T-helper 1 cell (primary cell): ENCODE measurements at places on chromosomes 12 and 14.

- no peak for DNase-seq
Measured at GRCh38 chr12:95380997-95381786, 92.8 kb upstream of the METAP2 start.

DNA sequence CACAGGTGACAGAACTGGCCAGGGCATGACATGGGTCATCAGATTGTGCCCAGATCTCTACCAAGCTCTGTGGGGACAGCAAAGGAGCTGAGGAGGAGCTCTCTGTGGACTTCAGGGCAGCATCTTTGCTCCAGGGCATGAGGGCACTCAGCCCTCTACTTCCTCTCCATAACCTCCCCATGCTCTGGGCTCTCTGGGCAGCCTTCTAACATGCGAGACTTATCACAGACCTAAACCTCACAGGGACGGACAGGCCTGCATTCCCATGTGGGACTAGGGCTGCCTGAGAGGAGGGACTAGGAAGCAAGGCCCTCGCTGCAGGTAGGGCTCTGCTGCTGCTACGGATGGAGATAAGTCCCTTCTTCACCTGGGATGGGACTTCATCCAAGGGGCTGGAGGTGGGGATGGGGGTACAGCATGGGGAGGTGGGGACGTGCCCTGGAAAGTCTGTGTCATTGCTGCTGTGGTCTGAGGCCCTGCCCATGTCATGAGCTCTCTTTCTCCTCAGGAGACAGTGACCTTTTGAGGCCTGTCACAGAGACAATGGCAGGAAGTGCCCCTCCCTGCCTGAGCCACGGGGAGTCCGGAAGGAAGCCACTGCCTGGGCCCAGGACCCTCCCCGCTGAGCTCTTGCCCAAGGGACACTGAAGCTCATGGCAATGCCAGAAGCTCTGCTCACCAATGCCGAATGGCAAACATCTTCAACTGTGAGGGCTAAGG lies 44.1 kb downstream of the PITPNM2 start:
- peak; percentile 21 for DNase-seq

DNA sequence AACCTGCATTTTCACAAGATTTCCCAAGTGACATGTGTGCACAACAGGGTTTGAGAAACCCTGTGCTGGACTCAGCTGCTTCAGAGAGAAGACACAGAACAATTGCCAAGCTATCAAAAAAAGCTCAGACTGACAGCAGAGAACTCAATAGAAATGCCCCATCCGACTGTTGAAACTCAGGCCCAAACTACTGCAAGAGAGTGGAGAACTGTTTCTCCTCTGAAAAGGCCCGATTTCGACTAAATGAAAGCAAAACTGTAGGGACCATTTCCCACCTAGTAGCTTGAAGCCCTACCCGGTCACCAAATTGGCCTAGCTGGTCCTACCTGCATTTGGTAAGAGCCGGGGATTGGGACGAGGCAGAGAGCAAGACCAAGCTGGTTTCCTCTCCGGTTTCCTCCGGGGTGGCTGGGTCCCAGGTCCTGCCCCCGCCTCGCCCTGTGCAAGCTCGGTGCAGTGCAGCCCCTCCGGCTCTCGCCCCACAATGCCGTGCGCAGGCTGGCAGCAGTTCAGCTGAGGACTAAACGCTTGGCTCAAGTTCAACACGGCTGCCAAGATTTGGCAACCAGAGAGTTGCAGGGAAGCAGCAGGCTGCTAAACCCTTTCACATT lies 1180.6 kb downstream of the VRK1 start:
- peak; percentile 60 for DNase-seq

GRCh38 chr12:110825530-110825929 lies 21.3 kb upstream of the CCDC63 start:
- no peak for DNase-seq

- DNase-seq: no peak
Measured at GRCh38 chr12:113422030-113422885, at the start of gene SDSL. TSS of gene SDSL (plus strand) at chr12:113422380. CDS start at chr12:113427983, 5,603 bp downstream.

DNA sequence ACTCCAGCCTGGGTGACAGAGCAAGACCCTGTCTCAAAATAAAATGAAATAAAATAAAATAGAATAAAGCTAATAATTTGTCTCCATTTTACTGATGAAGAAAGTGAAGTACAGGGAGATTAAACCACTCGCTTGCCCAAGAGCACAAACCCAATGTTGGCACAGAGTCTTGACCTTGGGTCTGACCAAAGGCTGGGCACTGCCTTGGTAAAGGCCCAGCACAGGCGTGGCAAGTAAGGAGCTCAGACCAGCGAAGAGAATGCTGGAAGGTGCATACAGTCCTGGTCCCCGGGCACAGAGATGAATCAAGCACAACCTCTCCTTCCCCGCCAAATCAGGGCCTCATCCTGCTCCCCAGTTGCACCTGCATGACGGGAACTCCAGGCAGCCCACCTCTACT lies 26.9 kb downstream of the SCARB1 start:
- DNase-seq: no peak

GRCh38 chr12:57611108-57611826 lies at the start of gene ARHGEF25:
TSS of gene ARHGEF25 (plus strand) at chr12:57611435. CDS start at chr12:57611895, 460 bp downstream.
- DNase-seq: peak; percentile 36

- no peak for DNase-seq
Measured at GRCh38 chr12:21828136-21828775, 53.8 kb upstream of the KCNJ8 start.

GRCh38 chr14:86404425-86404824 lies 874.5 kb downstream of the FLRT2 start:
- no peak for DNase-seq

- no peak for DNase-seq
Measured at GRCh38 chr12:94157181-94157580, 8.8 kb downstream of the PLXNC1 start.

DNA sequence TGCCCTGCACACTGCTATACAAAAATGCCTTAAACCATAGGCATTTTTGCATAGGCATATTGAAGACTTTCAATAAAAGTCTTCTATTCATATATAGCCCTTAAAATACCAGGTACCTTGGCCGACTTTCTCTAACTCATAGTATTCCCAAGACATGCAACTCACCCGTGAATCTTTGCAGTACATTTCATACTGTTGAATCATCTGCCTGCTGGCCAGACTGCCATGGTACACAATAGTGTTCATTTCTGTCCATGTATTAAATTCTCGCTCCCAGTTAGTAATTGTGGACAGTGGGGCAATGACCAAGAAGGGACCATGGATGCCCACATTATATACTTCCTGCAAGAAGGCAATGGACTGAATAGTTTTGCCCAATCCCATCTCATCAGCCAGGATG lies 24.3 kb upstream of the SUPT16H start:
- DNase-seq: no peak

DNA sequence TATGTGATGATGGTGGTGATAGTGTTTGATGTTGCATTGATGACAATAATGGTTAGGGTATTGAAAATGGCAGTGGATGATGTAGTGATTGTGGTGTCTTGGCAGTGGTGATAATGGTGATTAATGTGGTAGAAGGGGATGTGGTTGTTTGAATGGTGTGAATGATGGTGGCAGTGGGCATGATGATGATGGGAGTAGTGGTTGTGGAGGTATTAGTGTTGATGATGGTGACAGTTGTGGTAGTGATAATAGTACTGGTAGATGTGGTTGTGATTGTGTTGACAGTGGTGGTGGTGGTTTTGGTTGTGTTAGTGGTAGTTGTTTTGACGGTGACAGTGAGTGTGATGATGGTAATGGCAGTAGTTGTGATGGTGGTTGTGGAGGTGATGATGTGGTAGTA lies 1049.0 kb downstream of the VRK1 start:
- DNase-seq: no peak

DNA sequence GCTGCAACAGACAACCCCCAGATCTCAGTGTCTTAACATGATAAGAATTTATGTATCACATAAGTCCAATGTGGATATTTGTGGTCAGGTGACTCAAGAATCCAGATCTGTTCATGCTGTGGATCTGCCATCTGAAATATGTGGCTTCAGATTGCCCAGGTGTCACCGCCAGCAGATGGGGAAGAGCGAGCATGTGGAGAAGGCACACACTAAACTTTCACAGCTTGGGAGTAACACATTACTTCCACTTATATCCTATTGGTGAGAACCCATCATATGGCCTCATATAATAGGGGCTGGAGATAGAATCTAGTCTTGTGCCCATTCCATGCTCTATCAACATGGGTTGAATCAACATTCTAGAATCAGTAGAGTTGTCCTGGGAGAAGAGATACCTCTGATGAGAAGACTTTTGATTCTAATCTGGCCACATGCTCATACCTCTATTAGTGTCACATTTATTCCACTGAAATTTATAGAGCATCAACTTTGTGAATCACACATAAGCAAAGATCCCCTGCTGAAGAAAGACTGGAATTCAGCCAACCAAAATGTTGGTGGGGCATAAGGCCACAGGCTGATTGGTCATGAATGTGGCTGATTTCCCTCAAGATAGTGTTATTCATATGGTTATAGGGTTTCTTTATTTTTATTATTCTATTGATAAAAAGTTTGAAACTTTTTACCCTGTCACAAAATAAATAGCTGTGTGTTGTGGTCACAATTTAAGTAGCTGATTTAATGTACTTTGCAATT lies 6.0 kb upstream of the CALCOCO1 start:
- DNase-seq: no peak

DNA sequence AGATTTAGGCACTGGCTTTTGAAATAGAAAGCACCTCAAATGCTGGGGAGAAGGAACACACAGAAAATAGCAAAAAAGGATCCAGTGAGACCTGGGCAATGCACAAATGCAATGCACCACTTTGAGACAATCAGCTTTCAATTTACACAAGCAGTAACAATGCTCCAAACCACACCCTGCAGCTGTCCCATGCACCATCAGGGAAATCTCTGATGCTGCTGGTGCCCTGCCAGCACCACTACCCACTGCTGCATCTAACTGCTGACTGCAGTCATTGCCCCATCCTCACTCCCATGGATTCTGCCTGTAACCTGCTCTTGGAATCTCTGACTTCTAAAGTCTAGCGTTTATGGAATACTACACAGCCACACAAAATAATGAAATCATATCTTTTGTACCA lies 21.0 kb upstream of the HMGA2 start:
- DNase-seq: no peak

DNA sequence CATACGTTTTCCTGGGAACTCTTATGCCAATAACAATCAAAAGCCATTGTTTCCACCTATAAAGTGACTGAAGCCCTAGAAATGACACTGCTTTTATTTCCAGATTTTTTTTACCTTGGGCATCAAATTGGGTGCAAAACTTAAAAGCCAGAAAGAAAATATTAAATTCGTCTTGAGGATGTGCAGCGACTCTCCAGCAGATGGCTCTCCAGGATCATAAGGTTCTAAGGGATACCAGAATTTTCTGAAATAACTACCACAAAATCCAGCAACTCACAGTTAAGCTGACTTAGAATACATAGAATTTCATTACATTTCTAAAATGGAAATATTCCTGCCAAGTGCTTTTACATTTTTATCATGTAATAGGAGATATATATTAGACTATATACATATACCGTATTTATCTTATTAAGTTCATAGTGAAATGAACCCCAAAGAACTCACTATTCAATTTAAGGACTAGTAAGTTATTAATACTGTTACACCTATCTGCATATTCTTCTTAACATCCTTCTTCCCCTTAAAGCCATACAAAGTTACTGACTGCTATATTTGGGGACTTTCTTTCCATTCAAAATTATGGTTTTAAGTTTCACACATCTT lies 44.0 kb downstream of the ARMH4 start:
- DNase-seq: no peak

- no peak for DNase-seq
Measured at GRCh38 chr14:103450416-103450815, 65.2 kb downstream of the MARK3 start.

DNA sequence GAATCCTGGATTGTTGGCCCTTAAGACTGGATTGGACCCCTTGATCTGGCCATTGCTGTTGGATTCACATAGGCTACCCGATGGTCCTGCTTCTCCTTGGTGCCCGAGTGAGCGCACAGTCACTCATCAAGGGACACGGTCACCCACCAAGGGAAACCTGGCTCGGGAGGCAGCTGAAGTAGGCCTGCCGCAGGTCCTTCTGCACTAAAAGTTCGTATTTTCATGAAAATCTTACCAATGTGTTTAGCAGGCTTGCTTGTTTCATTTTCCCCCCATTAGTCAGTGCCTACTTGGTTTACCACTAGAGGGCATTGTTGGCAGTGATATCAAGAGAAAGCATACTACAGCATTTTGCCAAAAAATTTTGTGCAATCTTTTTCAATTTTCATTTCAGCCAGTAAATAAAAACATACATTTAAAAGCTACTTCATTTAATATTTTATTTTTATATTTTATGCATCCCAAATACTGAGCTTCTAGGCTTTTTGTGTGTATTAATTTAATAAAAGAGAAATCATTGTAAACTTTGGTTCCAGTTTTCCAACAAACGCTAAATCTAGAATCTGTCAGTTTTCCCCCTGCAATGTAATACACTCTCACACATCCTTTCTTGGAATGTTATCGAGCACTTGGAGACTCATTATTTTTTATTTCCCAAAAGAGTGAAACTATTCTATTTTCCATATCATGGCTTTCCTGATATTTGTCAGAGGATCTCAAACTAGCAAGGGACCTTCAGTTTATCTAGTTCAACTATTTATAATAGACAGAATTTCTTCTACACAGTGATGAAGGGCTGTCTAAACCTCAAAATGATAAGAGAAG lies 116.7 kb downstream of the LMNTD1 start:
- DNase-seq: no peak

DNA sequence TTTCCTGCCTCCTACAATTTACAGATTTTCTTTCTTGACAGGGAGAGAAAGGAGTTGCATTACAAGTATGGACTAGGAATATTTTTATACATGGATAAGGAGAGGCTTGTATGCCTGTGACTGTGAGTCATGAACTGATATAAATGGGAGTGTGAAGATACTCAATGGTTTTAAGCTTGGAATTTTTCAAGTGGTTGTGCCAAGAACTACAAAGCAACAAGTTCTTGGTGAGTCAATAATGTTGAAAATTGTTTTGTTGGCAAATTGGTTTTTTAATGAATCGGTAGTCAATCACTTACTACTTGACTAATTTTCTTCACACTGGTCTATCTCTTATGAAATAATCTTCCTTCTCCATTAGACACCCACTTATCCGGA lies 58.9 kb upstream of the HMGA2 start:
- DNase-seq: no peak

DNA sequence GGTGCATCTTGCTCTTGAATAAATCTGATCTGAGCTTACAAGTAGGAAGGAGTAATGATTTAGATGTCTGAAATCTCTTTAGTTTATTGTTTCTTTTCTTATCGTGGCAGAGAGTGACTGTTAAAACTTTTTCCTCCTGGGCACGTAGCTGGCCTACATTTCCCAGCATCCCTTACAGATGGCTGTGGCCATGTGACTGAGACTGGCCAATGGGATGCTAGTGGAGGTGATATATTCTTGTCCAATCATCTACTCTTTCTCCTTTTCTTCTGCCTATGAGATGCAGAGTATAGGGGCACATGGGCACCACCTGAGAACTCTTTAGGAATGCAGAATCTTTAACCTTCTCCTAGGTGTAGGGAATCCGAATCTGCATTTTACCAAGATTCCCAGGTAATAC lies 237.3 kb downstream of the RGS6 start:
- DNase-seq: no peak

DNA sequence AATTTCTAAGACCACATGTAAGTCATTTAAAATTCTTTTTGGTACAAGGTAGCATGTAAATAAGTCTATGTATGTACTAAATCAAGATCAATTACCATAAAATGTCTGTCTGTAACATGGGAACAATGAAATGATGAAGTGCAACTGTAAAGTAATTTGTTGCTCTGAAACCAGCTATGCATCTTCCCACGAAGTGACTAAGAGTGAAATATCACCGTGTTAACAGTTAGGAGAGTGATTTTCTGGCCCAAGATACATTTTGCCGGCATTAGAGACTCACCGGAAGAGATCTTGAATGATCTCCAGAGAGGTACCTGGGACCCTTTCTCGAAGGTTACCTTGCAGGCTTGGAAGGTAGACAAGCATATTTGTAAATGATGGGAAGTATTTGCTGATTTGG lies 105.8 kb downstream of the SAMD4A start:
- no peak for DNase-seq
